ENCODE measurements at places on chromosomes 6 and 20. TPM values are rescaled to one million over a fixed set of nuclear protein-coding genes. Genes with fewer than 3 reads are reported as not detected.

Gene ESF1
- 4.3 TPM for total RNA-seq

Gene TRERF1
- total RNA-seq, result 11.9 TPM

Gene SLC26A8
- total RNA-seq, result not detected

Gene DEFB119
- total RNA-seq, result not detected

Gene TFAP2D
- not detected for total RNA-seq

Gene SLC12A5
- not detected for total RNA-seq

Gene TBC1D7
- total RNA-seq, result 22.9 TPM

Gene OR2B6
- not detected for total RNA-seq

Gene LST1
- not detected for total RNA-seq

Gene EYS
- not detected for total RNA-seq

All from epithelial cell of alveolus of lung (primary cell).